Activated CD4-positive, CD25-positive, alpha-beta regulatory T cell treated with anti-CD3 and anti-CD28 coated beads, Interleukin-2, amount 50 U/mL, for 24 hours (primary cell): ENCODE measurements at places on chromosomes 2 and 18.

- ATAC-seq = no peak
Observed at GRCh38 chr2:170743530-170744239, 26.5 kb upstream of the ERICH2 start.

GRCh38 chr18:41073372-41073954 lies 881.6 kb upstream of the PIK3C3 start:
- no peak for ATAC-seq

GRCh38 chr2:197238043-197238365 lies 72.6 kb downstream of the ANKRD44 start:
- ATAC-seq = peak; percentile 67

- no peak for ATAC-seq
Observed at GRCh38 chr2:196586511-196586991, 53.0 kb upstream of the CCDC150 start.

DNA sequence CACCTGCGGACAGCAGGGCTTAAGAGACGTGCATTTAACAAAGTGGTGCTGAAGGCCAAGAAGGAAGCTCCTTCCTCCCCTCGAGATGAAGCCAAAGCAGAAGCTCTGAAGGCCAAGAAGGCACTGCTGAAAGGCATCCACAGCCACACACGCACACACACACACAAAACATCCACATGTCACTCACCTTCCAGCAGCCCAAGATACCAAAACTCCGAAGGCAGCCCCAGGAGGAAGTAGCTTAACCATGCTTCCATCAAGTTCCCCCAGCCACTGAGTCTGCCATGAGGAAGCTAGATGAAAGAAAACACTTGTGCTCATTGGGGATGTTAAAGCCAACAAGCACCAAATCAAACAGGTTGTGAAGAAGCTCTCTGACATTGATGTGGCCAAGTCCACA lies 175.7 kb upstream of the POU3F3 start:
- no peak for ATAC-seq

- no peak for ATAC-seq
Observed at GRCh38 chr2:227817336-227817735, 3.7 kb downstream of the CCL20 start.

DNA sequence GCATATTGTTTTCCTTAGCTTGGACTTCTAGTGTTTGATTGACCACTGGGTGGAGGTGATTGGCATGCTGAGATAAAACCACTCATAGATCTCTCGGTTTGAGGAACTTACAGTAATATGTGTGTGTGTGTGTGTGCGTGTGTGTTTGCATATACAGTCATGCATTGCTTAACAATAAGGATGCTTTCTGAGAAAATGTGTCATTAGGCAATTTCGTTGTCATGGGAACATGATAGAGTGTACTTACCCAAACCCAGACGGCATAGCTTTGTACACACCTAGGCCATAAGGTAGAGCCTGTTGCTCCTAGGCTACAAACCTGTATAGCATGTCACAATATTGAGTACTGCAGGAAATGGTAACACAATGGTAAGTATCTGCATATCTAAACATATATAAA lies 167.3 kb downstream of the NYAP2 start:
- ATAC-seq = no peak

- no peak for ATAC-seq
Observed at GRCh38 chr2:168149150-168149974, 98.0 kb downstream of the STK39 start.

DNA sequence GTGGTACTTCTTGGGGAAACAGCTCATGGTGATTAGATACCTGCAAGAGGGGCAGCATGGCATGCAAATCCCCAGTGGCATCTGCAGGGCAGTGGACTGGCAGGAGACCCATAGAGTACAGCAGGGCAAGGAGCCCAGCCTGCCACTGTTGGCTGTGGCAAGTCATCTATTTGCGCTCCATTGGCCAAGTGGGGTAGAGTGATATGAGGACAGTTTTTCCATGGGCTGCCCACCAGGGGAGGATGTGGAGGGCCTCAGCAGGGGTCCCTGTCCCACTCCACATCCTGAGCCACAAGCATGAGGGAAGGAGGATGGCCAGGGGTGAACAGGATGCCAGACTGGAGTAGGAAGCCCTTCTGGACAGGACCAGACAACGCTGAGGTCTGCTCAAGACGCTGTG lies 50.9 kb upstream of the OTOF start:
- ATAC-seq = no peak

- ATAC-seq = no peak
Observed at GRCh38 chr2:154092571-154092970, 220.8 kb downstream of the GALNT13 start.

- ATAC-seq = no peak
Observed at GRCh38 chr2:199119796-199120195, 337.9 kb downstream of the SATB2 start.

DNA sequence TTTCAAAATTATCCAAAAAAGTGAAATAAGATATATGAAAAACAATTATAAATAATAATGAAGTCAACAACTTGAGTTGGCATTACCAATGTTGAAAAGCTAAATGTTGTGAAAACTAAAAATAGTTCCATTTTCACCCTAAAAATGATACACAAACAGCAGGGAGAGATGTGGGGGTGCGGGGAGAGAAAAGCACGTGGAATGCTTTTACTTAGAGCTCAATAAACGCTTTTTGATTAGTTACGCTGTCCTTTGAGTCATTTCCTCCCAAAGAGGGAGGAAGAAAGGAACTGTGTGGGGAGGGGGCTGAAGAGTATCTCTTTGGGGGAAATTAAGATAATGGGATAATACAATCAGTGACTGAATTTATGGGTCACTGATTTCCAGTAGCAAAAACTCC lies 29.2 kb downstream of the ZNF521 start:
- ATAC-seq = no peak

- no peak for ATAC-seq
Observed at GRCh38 chr2:192604295-192604694, 409.6 kb upstream of the TMEFF2 start.

- ATAC-seq = no peak
Observed at GRCh38 chr2:63514781-63515180, 73.5 kb downstream of the WDPCP start.

GRCh38 chr2:219178377-219179175 lies 501 bp downstream of the RETREG2 start:
- ATAC-seq = no peak

GRCh38 chr2:134191835-134192234 lies 62.0 kb upstream of the MGAT5 start:
- ATAC-seq = no peak

- no peak for ATAC-seq
Observed at GRCh38 chr2:178523596-178524134, 43.4 kb downstream of the PLEKHA3 start.

DNA sequence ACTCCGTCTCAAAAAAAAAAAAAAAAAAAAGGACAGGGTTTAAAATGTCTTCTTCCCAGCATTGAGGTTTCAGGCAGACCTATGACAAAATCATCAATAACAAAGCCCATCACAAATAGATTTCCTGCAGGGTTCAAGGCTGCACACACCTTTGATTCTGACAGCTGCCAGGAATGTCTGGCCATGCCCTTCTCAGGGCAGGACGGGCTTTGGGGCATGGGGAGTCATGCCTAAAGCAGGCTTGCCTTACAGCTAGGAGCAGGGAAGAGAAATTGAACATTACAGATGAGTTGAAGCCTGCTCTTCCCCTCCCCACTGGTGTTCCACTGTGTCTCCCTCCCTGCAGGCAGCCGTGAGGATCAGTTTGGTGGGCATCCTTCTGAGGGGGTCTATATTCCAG lies 3.7 kb downstream of the PRELID3A start:
- no peak for ATAC-seq

- no peak for ATAC-seq
Observed at GRCh38 chr2:50851886-50852285, 180.0 kb downstream of the NRXN1 start.

GRCh38 chr2:61718965-61719364 lies 134.9 kb downstream of the FAM161A start:
- no peak for ATAC-seq

DNA sequence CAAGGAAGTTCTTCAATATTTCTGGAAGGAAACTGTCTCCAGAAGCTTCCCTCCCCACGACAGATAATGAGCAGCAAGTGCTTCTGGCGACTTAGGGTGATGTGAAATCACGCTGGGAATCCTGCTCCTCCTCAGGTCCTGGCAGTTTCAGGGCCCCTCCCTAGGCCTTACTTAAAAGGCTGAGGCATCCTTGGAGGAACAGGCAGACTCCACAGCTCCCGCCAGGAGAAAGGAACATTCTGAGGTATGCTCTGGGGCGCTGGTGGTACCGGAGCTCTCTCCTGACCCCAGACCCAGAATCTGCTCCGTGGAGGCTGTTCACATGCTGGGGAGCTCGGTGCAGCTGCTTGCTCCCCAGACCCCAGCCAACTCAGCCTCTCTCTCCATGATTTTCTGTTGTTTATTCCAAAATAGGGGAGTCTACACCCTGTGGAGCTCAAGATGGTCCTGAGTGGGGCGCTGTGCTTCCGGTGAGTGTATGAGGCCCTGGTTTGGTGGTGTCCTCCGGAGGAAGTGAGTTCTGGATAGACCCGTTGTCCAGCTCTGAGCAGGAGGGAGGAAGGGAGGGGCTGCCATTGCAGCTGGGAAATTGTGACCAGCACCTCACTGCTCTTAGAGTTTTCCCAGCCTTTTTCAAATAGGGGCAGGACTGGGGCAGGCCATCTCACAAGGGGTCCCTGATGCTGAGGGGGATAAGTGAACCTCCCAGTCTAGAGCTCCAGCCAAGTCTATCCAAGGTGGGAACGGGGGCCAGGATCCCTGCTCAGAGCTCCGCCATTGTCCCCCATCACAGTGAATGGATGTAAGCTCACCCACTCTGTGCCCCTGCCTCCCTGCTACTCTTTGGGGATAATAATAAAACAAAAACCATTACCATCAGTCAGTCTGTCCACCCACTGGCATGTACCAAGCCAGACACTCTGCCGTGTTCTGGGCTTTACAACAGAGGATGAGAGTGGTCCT lies at the start of gene IL36RN:
TSS of gene IL36RN (plus strand) at position 201 of the 963 bp plus-strand sequence. CDS start at position 442, 241 bp downstream.
- ATAC-seq = no peak

GRCh38 chr18:13361431-13361830 lies 142.9 kb downstream of the LDLRAD4 start:
- no peak for ATAC-seq

DNA sequence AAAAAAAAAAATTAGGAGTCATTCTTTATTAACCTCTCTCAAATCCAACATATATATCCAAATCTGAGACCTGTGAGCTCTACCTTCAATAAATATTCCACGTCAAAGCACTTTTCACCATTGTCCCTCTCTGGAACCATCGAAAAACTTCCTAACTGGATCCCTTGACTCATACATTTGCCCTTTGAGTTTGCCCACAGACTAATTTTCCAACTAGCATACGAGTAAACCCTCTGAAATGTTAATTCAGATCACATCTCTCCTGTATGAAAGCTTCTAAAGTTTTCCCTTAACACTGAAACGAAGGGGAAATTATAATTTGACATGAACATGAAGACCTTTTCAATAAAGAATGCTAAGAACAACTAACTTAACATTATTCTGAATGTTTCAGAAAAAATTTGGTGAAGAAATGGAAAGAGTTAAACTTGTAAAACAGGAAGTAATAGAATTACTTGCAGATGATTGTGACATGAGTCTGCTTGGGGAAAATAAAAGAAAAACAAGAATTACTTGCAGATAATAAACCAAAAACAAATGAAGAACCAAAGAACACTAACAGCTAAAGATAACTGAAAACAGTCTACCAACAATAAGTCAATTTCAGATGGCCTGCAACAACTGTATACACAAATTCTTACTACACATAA lies 110.6 kb downstream of the C2orf74 start:
- ATAC-seq = no peak

DNA sequence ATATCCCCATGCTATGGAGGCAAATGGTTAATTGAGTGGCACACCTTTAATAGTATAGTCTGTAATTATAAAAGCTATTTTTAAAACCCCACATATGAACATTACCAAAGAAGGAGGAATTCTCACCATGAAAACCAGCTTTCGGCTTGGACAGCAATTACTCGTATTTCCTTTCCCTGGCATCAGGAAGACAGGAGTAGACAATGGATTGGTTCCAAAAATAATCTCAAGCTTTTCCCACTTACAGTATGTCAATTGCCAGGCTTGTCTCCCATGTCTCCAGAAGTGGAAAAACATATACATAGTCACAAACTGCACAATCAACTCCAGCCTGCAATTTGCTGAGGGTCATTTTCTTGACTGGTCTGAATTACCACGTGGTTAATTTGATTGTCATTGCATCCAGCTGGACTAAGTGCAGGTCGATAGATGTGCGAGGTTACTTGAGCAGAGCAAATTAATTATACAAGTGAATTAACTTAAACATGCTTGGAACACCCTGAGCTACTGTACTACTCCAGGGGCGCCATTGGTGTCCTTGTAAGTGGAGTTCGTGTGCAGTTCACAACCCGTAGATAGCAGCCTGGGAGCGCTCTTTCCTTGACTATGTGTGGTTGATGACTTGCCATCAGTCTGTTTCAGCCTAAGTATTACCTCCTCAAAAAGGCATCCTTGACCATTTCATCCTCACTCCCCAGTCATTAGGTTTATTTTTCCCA lies 124.3 kb upstream of the PELI1 start:
- ATAC-seq = no peak

- ATAC-seq = no peak
Observed at GRCh38 chr2:222878877-222879603, 18.2 kb downstream of the ACSL3 start.

GRCh38 chr2:177161741-177162460 lies 50.7 kb upstream of the HNRNPA3 start:
- no peak for ATAC-seq

GRCh38 chr18:37717656-37718055 lies 152.1 kb upstream of the CELF4 start:
- no peak for ATAC-seq

DNA sequence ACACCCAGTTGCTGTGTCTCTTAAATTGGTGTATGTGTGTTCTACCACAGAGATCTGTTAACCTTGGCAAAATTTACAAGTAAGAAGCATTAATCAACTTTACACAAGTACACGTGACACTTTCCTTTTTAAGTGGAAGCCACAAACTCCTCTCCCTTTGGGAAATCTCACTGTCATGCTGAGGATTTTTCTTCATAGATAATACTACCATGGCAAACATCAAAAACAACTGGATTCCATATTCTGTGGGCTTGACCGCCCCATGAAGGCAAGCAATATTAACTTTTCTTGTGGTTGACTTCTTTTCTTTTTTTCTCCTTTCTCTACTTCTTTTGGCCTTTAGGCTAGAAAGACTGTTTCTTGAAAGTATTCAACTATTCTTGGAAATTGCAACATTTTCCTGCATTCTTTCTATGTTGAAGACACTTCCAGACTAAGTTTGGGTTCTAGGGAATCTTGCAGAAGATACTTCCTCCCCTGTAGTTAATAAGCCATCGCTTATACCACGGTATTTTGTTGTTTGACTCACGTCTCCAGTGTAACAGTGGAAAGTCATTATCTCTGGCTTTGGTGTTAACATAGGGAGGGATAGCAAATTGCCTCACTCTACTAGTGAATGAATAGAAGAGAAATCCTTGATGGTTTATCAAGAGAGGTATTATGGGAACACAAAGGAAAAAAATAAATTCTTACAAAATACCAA lies 79.5 kb downstream of the SLC8A1 start:
- no peak for ATAC-seq
